ENCODE measurements at places on chromosomes 1 and 21.

- DNase-seq, result peak; percentile 42
Measured at GRCh38 chr1:30179942-30180543, 543.3 kb downstream of the MATN1 start.

GRCh38 chr1:214135886-214136285 is 145.1 kb upstream of the SMYD2 start:
- no peak for DNase-seq

DNA sequence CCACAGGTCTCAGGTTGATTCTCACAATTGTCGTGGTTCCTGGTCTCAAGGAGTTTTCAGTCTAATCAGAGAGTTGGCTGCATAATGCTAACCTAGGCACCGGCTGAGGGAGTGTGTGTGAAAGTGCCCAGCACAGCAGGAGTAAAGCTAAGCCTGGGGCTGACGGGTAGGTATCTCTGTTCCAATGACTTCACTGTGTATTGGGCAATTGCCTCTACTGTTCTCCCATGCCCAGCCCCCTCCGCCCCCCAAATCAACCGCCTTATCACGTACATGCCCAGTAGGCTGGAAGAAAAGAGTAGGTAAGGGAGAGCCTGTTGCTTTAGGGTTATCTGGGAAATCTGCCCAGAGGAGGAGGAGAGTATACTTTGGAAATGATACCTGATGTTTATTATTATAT is 54.7 kb downstream of the MRPS6 start:
- DNase-seq, result no peak

DNA sequence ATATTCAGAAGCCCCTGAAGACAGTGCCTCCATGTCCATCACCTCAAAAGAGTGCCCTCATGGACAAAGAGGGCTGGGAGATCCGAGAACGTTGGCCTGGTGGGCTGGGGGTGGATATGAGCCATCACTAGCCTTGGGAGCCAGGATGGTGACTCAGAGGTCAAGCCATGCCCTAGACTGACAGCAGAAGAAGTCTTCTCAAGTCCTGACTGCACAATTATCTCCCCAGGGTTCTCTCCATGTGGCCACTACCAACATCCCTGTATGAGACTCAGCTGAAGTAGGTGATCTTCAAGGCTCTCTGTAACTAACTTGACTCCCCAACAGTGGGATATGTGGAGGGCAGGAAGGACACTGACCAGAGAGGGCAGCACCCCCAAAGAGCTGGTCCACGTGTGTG is 7.1 kb upstream of the USF1 start:
- no peak for DNase-seq

- no peak for DNase-seq
Measured at GRCh38 chr1:61337441-61337951, 255.1 kb downstream of the NFIA start.

DNA sequence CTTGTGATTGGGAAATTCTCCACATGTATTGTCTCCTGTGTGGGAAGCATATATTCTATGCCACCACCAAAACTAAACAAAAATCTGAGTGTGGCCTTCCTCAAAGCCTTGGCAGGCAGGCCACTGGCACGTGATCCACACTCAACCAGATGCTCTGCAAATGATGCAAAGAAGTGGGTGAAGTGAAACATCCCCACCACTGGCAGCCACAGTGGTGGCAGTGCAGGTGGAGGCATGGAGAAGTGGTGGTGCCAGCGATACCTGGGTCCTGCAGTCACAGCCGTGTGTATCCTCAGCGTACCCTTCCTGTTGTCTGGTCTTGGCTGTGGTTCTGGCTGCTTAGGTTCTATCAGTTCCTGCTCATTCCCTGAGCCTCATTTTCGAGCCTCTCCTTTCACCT is 65.2 kb downstream of the PLPPR5 start:
- DNase-seq, result no peak

- no peak for DNase-seq
Measured at GRCh38 chr1:192342842-192343241, 26.1 kb downstream of the RGS21 start.

DNA sequence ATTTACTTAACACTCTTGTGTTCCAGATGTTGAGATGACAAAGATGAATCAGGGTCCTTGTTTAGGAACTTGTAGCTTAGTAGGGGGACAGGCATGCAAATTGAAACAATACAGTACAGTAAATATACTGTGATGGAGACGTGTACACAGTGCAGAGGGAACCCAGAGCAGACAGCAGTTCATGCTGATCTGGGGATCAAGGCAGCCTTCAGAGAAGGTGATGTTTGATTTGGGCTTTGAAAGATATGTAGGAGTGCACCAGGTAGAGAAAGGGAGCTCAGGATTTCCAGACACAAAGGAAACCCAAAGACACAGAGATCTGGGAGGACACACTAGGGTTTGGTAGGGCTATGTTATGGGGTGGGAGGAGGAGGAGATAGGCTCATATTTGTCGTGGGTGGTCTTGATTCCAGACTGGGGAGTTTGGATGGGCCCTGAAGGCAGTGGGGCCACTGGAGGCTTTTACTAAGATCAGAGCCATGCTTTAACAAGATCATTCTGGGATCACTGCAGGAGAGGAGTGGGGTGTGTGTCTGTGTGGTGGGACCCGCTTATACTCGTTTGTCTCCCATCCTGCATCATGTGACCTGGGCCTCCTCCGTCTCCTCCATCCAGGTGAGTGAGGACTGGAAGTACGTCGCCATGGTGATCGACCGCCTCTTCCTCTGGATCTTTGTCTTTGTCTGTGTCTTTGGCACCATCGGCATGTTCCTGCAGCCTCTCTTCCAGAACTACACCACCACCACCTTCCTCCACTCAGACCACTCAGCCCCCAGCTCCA is 7.8 kb downstream of the CHRNB2 start:
- DNase-seq, result no peak

- DNase-seq, result no peak
Measured at GRCh38 chr1:171180670-171181069, 4.4 kb upstream of the FMO2 start.

- no peak for DNase-seq
Measured at GRCh38 chr1:200670242-200671118, 773 bp upstream of the DDX59 start.

- no peak for DNase-seq
Measured at GRCh38 chr1:37131281-37131680, 97.0 kb upstream of the GRIK3 start.

- DNase-seq, result no peak
Measured at GRCh38 chr21:42387843-42388340, 8.0 kb downstream of the TMPRSS3 start.

DNA sequence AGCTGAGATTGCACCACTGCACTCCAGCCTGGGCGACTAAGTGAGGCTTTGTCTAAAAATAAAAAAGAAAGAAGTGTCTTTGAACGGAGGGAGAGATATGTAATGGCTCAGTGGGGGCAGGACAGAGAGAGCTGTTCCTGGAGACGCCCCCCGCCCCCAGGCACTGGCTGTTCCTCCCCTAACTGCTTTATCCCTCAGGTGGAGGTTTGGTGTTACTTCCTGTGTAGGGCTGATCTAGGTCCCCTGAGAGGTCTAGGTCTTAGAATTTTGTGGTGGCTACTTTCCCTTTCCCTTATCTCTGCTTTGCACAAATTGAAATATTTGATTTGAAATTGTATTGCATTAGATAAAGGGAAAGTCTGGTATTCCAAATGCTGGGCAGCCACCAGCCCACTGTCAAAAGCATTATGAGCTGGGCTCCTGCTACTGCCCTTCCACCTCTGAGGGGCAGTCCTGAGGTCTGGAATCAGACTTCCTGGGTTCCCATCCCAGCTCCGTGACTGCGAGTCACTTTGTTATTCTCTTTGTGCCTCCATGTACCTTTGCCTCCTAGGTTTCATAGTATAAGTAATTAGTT is 134.8 kb upstream of the KIF26B start:
- no peak for DNase-seq

DNA sequence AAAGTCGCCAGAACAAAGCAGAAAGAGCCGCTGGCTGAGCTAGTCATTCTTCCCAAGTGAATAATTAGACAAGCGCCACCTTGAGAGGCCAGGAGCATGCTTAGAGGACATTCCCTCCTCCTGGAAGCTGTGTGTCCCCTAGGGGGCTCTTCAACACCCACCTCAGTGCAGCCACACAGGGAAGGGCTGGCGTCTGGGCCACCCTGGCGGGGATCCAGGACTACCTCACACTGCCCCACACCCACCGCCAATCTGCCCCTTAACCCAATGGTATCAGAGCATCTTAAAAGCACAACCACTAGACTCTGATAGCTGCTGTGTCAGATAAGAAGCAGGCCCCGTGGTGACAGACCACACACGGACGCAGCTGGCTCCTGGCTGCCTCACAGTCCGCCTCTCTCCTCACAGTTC is 24.9 kb downstream of the SETD4 start:
- no peak for DNase-seq

- DNase-seq, result no peak
Measured at GRCh38 chr1:210681158-210681557, 352.5 kb downstream of the HHAT start.

DNA sequence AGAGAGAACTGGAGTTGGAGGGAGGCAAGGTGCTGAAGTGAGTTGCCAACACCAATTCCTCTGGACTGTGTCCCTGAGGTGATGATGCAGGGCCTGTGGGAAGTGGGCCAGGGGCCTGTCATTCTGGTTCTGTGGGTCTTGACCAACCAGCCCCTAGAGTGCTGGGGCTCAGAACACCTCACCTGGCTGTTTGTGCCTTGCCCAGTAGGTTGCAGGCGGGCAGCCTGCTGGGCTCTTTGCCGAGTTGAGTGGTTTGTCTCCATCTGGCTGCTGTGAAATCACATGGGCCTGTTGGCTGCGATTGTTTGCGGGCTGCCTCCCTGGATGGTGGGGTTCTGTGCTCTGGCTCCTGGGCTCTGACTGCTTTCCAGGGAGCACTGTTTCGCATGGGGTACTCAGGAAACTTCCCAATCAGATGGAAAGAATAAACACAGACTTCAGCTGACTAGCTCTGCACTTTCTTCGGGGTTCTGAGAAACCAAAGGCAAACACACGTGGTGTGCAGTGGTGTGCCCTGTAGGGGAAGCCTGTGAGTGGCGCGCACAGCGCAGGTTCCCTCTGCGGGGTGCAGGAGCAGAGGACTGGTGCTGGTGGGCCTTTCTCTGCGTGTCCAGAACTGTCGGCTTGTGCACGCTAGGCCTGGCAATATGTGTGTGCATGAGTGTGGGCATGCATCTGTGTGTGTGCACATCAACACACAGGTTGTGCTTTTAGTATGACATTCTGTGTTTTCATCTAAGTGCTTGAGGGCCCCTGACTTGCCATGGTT is 95.1 kb downstream of the RHOU start:
- no peak for DNase-seq

DNA sequence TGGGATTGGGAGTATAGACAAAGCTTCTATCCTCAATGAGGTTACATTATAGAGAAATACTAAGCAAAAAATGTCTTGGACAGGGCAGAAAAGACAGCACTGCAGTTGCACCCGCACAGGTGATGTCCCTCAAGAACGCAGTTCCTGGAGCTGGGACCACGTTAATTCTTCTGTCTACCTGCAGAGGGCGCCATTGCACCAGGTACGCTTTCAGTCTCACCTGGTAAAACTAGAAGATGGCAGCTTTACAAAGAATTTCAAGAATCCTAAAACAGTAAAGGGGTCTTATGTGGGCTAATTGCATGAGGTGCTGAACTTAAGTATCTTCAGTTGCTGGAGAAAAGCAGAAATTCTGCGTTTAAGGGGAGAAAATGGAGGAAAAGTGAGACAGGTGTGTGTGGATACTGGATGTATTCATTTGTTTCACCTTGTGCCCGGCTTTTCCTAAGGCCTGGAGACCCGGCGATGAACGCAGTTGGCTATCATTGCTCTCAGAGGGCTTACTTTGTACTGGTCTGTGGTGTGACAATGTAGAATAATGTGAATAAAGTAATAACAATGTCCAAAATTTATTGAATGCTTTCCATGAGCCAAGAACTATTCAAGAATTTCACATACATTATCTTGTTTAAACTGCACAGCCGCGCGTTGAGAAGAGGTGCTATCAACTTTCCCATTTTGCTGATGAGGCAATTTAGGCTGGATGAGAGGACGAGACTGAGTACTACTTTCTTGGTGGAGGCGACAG is 276.3 kb upstream of the GREM2 start:
- DNase-seq, result peak; percentile 67

DNA sequence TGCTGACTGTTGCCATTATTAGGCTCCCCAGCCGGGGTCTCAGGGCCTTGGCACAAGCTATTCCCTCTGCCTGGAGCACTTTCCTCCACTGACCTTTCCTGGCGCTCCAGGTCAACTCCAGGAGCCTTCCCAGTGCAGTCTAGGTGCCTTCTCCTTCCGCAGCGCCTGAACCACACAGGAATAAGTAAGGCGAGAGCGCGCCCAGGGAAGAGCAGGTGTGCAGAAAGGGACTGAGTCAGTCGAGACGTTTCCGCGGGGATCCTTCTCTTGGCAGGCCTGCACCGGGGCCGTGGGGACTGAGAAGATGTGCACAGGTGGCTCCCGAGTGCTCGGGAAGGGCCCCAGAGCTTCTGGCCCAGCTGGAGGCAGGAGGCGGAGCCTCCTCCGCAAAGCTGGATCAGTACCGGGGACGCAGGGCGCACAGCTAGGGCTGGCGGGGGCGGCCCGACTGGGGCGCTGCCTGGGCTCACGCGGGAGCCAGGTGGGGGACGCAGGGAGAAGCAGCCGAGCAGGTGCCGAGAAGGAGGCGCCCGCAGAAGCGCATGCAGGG is 765 bp upstream of the BMP8A start:
- no peak for DNase-seq

DNA sequence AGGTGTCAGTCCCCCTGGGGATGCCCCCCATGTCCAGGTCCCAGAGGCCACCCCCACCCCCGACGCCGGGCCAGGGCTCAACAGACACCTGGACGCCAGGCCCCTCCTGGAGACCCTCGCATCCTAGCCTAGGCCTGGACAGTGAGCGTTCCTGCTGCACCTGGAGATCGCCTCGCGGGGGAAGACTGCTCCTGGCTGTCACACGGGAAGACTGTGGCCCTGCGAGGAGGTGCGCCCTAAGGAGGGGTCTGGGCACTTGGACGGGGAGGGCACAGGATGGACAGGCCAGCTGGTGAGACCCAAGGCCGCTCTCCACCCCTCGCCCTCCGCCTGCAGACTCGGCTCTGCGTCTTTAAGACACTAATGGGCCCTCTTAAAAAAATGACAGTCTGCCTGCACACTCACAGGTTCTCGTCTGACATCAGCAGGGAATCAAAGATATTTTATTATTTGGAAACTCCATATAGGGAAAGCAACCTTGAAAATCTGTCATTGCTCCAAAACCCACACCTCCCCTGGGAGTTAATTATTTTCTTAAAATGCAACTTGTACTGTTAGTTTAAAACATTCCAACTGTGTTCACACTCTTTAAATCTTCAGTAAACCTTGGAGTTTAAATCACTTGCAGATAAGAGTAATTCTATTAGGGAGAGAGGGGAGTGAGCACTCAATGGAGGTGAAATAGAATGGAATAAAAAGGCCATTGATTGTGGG is 45.6 kb upstream of the ACTRT2 start:
- no peak for DNase-seq
